Amygdala (tissue), 56 donors: ENCODE measurements at places on chromosomes 1 and 21.
A peak's percentile ranks its signal among the peaks of the same experiment; 100 is the strongest.

- no peak for DNase-seq
These were observed 1.6 kb downstream of the ADAMTS5 start for GRCh38 chr21:26965040-26965906.

GRCh38 chr1:225848030-225848955 lies 33.9 kb downstream of the TMEM63A start:
- DNase-seq = peak; percentile 84

- DNase-seq = no peak
These were observed 76.5 kb upstream of the MAP10 start for GRCh38 chr1:232728507-232729263.

DNA sequence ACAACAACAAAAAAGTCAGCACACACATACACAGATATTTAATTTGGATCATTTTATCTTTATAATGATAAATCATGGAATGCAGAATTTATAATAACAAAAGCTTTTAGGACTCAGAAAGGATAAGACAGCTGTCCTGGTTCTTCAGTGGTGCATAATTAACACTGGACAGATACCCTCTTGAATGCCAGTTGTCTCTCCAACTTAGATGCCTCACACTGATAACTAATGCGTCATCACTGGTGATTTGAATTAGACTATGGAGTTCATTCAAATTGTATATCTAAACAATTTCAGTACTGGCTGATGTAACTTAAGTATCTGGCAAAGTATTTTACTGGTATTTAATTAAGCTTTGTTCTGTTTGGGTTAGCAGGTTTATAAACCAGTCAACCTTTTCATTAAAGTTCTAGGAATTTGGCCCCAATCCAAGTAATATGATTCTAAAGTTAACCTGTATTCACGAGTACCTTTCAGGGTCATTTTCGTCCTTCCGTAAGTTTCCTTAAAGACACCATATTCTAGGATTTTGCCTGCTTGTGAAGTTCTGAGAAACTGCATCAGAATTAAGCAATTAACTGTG lies 1199.5 kb upstream of the TMPRSS15 start:
- DNase-seq = no peak

DNA sequence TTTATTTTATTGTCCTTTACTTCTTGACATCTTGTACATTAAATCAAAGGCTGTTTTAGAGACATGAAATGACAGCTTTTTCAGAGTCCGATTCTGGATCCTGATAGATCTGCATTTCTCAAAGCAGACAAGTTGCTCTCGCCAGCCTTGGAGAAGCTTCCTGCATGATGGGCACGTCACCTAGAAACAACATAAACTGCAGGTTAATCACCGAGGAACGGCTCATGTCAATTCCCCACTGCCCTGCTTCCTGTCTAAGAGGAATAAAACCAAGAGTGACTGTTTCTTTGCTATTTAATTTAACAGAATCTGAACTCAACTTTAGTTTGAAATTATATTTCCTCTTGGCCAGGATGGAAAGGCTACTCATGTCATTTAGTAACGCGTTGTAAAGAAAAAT lies 77.0 kb downstream of the RWDD3 start:
- DNase-seq = no peak

GRCh38 chr1:236465959-236466303 lies 57.9 kb upstream of the LGALS8 start:
- DNase-seq = no peak

GRCh38 chr1:64829411-64830029 lies 84.6 kb downstream of the RAVER2 start:
- DNase-seq = no peak

DNA sequence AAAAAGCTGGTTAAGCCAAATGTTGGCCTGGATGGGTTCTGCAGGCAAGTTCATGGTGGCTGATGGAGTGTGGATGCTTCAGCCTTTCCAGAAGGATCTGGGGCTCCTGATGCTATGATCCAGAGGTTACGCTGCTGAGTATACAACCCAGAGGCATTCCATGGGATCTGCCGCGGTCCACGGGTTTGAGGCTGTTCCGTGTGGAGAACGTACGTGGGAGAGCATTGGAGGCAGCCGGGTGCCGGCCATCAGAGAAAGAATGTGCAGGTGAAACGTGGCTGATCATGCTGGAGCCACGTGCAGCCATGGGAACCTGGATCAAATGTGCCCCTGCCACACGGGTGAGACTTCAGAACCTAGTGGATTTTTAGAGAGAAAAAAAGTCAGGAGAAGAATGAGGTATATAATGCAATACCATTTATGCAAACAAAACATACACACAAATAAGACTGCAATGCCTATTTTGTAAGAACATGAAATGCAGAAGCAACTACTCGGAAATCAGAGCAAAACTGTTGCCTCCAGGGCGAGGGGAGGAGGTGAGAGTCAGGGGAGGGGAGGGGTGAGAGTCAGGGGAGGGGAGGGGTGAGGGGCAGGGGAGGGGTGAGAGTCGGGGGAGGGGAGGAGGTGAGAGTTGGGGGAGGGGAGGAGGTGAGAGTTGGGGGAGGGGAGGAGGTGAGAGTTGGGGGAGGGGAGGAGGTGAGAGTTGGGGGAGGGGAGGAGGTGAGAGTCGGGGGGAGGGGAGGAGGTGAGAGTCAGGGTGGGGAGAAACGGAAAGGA lies 116.5 kb upstream of the C1orf174 start:
- DNase-seq = no peak

- no peak for DNase-seq
These were observed 119.6 kb upstream of the CACYBP start for GRCh38 chr1:174880171-174880570.

- DNase-seq = no peak
These were observed 47.5 kb downstream of the MRPL39 start for GRCh38 chr21:25559746-25560145.
